Caco-2 (cell line): ENCODE measurements at places on chromosomes 5 and 9.

DNA sequence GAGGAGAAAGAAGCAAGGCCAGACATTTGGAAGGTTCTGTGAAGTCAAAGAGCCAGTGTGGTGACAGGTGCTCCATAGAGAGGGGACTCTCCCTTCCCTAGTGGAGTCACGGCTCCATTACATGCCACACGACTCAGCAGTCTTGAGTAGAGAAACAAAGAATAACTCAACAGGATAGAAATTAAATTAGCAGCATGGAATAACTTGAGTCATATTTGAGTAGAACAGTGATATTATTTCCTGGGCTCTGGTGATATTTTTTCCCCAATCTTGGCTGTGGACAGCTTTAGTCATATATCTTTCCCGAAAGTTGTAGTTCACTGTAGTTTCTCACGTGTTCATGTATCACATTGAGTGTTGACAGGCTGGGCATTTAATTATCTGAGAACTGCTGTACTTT is 149.7 kb upstream of the EFNA5 start:
- no peak for DNase-seq

- DNase-seq = peak; percentile 17
These were observed 46.5 kb upstream of the ANGPTL2 start for GRCh38 chr9:127168756-127169574.

DNA sequence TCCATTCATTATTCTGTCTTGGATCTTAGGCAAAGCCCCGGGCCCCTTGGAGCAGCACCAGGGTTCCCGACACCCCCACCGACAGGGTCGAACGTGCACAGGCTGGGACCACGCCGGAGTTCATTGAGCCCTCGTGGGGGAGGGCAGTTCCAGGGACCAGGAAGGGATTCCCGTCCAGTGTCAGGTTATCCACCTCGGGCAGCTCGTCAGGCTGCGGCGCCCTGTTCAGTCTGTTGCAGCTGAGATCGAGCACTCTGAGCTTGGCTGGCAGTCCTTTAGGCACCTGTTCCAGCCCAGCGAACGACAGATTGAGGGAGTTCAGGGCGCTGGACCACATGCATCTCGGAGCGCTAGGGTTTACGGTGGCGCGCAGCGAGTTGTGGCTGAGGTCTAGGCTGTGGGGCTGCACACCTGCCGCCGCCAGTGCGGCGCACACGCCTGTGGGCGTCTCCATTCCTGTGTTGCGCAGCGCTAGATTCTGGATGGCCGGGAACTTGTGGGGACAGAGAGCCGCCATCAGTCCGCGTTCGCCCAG is 1.1 kb downstream of the CD14 start:
- no peak for DNase-seq

DNA sequence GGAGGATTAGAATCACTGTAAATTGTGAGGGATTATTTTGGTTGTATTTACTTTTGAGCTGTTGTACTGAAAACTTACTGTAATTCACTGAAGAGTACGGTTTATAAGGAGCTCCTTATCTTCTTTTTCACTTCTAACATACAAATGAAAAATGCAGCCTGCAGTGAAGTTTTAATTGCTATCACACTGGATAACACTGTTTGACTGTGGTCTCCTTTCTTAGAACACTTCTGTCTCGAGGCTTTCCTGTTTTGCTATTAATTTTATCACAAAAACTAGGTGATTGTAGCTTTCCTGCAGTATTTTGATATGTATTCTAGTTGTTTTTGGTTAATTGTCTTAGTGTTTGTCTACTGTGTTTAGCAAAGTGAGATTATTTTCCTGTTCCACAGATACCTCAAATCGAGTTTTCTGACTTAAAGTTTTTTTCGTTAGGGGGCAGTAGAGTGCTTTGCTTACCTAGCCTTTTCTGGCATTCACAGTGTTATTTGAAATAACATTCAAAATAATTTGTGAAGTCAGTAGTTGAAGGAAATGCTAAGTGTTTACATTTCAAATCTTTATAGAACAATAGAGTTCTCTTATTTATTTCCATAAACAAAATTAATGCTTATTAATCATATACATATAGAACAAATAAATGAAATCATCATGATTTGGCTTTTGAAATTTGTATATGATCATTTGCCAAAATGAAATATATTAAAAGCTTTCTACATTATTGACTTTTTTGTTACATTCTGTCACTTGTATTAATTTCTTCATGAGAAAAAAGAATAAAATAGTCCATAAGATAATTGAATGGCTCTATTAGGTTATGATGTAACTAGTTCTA is 52.9 kb downstream of the COMMD10 start:
- no peak for DNase-seq

DNA sequence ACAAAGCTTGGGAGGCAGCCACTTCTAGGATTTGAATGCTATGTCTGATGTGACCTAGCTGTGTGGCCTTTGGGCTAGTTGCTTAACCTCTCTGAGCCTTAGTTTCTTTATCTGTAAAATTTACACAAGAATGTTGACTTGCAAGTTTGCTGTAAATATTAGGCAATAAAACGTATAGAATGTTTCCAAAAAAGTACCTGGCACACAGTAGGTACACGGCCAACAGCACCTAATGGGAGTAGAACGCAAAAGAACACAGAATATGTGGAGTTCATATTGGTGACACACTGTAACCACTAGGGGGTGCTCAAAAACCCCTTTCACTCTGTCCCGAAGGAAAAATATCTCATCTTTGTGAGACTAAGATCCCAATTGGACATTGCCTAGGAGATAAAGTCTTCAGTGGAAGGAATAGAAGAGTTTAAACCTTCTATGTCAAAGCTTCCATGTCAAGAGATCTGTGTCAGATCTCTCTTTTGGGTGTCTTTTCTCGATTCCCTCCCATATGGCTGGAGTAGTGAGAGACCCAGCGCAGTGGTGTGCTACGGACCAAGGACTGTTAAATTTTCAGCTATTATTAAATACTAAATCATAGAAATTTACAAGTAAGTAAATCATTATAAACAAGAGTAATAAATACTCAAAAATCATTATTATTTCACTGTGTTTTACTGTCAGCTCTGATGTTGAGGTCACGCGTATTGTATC is 145.4 kb upstream of the RAD23B start:
- DNase-seq = peak; percentile 44

DNA sequence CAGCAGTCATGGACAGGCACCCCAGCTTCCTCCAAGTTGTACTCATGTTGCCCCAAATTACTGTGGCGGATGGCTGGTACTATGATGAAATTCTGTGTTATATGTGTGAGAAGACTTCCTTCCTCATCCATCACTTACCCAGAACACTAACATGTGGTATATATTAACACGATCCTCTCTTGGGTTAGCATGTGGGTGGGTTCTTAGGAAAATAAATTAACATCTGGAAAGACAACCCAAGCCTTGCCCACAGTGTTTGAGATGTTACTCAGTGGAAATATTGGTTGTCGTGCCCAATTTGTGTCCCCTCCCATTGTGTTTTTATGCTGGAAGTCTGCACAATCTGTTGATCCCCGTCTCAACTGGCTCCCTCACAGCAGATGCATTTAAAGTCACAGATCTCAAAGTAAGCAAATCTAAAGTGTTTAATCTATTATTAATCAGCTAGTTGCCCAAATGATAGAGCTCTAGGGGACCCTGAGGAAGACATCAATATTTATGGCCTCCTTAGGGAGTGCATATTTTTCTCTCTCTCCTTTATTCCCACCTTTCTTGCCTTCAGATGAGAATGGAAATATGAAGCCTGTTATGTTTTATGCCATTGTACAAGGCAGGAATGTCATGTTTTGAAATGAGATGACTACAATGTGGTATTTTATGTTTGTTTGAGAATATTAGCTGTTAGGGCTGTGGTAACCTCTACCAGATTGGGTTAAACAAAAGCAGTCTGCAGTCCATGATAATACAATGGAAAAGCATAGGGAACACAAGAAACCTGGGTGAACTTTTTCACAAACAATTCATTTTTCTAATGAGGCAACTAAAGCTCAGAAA is 93.9 kb downstream of the GRIA1 start:
- no peak for DNase-seq

- peak; percentile 26 for DNase-seq
These were observed 65.9 kb upstream of the PLPP1 start for GRCh38 chr5:55600497-55601203.

DNA sequence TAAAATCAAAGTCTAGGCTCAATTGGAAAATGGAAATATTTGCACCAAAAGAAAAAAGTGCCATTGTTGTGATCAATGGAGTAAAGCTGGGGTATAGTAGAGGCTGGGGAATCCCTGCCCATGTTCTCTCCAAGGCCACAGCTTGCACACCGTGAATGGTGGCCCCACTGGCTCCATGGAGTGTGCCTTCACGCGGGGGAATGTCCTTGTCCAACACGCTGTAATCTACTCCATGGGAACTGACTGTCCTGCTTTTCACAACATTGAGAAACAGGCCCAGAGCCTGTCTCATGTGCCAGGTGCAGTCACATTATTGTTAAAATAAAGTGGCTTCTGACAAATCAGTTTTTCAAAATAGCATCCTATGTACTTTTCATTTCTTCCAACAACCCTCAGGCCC is 33.1 kb upstream of the ITGA2 start:
- no peak for DNase-seq

- no peak for DNase-seq
These were observed 1079.9 kb upstream of the ACO1 start for GRCh38 chr9:31304576-31304975.

DNA sequence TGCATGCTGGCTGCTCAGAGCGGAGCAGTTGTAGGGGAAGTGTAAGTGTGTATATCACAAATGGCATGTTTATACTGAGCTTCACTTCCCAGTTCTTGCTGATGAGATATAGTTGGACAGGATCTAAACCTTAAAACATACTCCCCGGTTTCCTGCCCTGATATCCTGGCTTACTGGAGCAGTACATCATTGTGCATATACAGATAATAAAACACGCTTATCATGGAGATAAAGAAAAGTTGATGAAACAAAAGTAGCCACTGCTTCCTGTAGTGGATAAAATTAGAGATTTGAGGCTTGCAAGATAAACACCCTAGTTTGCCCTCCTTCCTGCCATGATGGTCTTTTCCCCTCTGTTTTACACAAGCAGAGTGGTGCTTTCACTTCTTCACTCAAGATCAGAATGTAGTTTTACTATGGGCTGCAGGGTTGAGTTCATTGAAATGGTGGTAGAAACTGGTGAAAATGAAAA is 15.0 kb downstream of the NPR3 start:
- no peak for DNase-seq

- DNase-seq = no peak
These were observed 12.2 kb upstream of the TEX48 start for GRCh38 chr9:114694146-114694545.

- no peak for DNase-seq
These were observed 1890.1 kb upstream of the WWC1 start for GRCh38 chr5:166401391-166401790.

DNA sequence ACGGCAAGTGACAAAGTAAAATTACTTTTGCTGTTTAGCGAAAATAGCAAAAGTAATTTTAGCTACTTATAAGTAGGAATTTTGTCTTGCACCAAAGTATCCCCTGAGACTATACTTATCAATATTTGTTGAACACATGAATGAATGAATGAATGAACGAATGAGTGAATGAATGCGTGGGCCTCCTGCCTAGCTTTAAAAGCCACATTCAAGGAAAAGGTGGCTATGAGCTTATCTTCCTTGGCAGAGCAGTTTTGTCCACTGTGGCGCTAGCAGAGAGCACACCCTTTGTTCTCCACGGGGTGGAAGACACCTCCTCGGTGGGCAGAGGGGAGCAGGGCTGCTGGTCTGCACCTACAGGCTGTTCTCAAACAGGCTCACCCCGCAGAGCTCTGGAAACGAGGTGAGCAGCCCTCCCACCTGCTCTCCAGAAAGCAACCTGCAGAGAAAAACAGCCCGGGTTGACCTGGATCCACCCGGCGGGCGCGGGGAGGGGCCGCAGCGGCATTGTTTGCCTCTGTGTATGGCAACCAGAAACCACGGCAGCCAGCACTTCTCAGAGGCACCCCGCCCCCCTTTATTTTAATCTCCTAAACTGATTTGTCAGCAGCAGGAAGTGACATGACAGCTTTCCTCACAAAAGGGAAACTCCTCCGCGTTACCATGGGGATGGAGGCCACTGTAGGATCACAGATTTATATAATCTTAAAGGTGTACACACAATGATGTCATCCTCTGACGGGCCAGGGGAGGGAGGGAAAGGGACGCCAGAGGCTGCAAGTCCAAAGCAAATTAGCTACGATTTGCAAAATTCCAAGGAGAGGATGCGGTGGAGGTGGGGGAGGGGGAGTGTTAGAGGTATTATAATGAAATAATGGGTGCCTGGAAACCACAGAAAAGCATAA is 5.9 kb downstream of the DUSP1 start:
- peak; percentile 98 for DNase-seq

GRCh38 chr9:96117398-96118080 is 184.4 kb downstream of the HSD17B3 start:
- DNase-seq = no peak

DNA sequence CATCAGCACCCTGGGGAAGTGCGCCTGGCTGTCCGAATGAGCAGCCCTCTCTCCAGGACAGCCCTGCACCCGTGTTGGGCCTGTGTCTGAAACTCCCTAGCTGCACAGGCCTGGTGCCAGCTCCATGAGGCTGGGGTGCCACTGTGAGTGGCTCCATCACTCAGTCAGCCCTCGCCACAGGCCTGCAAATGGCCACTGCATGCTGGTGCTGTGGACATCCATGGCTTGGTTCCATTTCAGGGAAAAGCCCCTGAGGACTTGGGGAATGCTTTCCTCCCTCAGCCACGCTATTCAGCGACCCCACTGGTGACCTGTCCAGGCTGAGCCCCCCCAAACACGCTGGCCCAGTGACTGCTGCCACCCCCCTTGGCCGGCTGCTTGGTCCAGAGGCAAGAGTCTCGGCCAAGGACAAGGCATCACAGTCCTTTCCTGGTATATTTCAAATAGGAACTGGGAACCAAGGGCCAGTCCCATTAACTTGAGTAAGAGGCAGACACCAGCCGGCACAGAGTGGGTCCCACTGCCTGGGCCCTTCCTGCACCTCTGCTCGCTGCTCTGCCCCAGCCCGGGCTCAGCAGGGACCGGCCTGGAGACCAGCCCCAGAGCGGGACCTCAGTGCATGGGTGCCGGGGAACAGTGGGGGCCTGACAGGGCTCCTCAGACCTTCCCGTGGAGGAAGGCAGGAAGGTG is 181.3 kb downstream of the AUH start:
- no peak for DNase-seq

- DNase-seq = no peak
These were observed 1.6 kb upstream of the ST6GALNAC4 start for GRCh38 chr9:127918183-127919107.

GRCh38 chr5:133552925-133553525 is 59.3 kb downstream of the FSTL4 start:
- peak; percentile 62 for DNase-seq

DNA sequence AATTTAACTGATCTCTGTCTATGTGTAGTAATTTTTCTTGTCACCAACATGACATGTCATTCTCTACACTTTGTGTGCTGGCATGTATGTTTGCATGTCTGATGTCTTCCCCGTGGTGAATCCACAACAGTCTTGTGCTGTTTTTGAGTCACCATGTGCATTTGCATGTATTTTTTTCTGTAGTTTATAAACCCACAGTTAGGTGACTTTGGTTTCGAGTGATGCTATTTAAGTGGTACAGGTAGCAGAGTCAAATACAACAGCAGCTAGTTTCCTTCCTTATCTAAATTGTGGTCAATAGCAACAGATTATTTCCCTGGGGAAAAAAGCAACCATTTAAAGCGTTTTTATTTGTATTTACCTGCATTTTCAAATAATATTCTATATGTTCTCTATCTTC is 89.9 kb upstream of the FSD1L start:
- DNase-seq = no peak

- no peak for DNase-seq
These were observed 37.0 kb downstream of the TNFSF8 start for GRCh38 chr9:114893221-114894010.

GRCh38 chr9:123401879-123402513 is 46.0 kb downstream of the CRB2 start:
- peak; percentile 60 for DNase-seq

- no peak for DNase-seq
These were observed 3.7 kb downstream of the ANXA2R start for GRCh38 chr5:43036409-43036808.

GRCh38 chr9:33272061-33272460 is 7.2 kb downstream of the CHMP5 start:
- no peak for DNase-seq
